ENCODE measurements at places on chromosomes 11 and 22.

GRCh38 chr11:124543554-124543953 lies at the start of gene OR8B12:
OR8B12 (minus strand) TSS chr11:124543654; CDS start chr11:124543654, 0 bp downstream.
- no peak for DNase-seq

- DNase-seq = no peak
These were observed 17.4 kb downstream of the RIBC2 start for GRCh38 chr22:45430871-45431270.

DNA sequence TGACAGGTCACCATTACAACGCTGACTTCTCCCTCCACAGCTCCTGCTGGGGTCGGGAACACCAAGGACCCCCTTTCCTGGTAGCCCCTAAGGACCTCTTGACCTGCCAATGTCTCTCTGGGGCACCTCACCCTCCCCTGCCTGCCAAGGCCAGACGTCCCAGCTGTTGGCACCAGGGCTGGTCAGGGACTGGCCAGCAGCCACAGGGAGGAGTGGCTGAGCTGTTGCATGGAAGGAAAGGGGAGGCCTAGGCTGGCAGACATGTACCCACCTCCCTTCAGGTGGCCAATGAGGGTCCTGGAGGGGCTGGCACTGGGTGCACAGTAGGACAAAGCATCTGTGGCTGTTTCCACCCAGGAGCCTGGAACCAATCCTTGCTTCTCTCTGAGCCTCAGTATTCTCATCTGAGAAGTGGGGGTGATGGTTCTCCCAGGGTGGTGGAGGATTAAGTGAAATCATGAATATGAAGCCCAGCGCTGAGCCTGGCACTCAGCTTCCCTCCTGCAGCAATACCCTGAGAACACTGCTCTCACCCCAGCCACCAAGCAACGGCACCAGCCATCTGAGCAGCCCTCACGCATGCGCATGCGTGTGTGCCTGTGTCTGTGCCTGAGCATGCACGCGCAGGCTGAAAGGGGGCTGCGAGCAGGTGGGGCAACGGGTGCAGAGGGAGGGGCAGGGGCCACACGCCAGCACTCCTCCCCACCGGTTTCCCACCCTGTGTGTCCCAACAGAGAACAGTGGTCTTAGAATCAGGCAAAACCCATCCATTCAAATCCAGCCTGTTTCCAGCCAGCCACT lies 5.9 kb downstream of the KCNJ4 start:
- no peak for DNase-seq

DNA sequence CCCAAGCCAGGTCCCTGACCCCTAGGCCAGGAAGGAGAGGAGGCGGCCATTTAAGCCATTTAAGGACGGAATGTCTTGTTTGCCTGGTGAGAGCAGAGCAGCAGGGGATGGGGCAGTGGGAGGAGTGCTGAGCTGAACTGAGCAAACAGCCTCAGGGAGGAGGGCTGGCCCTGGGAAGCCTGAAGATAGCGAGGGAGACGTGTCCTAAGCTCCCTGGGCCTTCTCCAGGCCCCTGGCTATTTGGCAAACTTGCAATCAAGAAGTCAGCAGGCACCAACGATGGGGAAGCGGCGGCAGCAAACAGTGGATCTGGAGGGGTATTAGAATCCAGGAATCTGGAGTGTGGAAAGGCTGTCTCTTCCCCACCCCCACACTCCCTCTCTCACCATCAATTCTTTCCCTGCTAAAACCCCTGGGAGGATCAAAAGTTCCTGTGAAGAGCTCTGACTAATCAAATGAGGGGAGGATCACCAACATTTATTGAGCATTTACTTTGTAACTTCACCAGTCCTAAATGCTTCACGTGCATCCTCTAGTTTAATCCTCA lies 8.8 kb downstream of the BCL9L start:
- DNase-seq = no peak

- DNase-seq = no peak
These were observed 1.0 kb downstream of the LMO1 start for GRCh38 chr11:8262552-8263108.

DNA sequence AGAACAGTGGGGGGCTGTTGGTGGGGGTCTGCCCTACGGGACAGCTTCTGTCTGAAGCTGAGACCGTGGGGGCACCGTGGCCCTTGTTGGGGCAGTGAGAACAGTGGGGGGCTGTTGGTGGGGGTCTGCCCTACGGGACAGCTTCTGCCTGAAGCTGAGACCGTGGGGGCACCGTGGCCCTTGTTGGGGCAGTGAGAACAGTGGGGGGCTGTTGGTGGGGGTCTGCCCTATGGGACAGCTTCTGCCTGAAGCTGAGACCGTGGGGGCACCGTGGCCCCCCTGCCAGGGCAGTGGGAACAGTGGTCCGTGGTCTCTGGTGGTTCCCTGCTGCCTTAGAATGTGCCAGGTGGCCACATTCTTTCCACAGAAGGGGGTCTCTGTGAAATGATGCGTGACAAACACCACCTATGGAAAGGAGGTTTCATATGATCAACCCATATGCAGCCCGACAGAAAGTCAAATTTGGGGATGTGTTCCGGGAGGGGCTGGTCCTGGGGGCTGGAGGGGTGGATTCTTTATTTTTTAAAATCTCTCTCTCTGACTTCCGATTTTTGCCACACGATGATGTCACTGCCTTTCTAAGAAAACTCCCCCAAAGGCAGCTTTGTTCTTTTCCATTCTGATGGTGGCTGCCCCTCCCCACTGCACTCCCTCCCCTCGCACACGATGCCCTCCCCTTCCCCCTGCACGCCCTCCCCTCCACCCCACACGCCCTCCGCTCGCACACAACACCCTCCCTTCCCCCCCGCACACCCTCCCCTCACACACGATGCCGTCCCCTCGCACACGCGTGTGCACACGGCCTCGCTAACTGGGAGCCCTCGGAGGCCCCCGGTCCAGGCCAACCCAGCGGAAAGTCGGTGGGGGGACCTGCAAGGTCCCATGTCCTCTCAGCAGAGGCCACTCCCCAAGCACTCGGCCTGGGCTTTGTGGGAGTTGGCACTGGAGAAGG lies 1186.5 kb downstream of the BRD1 start:
- no peak for DNase-seq

DNA sequence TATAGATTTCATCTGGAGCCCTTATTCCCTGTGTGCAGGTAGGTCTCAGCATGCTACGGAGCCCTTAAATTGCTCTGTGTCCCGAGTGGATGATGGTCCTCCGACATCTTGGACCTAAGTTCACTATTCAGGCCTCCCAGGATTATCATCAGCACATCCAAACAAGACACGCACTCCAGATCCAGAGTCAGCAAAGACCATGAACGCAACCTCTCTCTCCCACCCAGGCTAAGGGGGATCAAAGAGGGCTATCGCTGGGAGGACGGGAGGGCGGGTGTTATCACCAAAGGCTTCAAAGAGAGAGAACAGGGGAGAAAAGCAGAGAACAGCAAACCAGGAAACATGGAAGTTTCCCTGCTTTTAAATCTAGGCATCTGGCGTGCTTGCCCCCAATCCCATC lies 659.4 kb downstream of the TBC1D22A start:
- no peak for DNase-seq

DNA sequence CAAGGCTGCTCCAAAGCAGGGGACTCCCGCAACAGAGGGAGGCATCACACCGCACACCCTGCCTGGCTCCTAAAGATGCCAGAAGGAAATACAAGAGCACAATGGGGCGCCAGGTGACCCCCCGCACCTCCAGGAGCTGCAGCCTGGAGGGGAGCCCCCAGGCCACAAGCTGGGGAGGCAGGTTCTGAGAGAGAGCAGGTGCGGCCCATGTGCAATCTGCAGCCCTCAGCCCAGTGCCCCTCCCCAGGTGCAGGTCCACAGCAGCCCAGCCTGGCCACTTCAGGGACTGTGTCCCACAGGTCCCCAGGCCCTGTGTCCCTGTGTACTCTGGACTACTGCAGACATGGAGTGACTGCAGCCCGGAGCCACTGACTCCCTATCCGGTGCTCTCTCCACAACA lies 13.1 kb downstream of the WNT7B start:
- no peak for DNase-seq

DNA sequence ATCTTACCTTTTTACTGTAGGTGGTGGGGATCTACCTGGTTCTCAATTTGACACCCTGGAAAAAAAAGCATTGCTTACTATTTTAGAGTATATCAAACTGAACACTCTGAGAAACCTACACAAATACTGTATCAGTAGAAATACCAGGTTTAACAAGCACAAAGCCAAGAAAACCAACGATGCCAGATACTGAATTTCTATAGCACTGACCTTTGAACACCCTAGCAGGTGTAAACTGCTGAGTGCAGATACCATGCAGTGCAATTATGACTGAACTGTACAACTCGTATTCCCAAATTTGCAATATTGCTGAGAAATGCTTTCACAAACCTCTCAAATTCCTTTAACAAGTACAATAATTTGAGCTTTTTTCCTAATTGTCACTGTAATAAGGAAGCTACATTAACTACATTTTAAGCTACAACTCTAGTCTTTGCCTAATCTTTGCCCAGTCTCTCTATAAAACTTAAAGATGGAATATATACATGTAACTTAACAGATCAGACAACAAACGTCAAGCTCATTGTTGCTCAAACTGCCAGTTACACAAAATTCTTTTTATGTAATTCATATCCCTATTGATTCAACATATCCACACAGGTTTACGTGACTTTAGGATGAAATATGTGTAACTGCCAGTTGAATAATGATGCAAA lies 8.9 kb downstream of the TAF1D start:
- no peak for DNase-seq

GRCh38 chr11:19698493-19699292 lies 13.9 kb upstream of the NAV2 start:
- no peak for DNase-seq

DNA sequence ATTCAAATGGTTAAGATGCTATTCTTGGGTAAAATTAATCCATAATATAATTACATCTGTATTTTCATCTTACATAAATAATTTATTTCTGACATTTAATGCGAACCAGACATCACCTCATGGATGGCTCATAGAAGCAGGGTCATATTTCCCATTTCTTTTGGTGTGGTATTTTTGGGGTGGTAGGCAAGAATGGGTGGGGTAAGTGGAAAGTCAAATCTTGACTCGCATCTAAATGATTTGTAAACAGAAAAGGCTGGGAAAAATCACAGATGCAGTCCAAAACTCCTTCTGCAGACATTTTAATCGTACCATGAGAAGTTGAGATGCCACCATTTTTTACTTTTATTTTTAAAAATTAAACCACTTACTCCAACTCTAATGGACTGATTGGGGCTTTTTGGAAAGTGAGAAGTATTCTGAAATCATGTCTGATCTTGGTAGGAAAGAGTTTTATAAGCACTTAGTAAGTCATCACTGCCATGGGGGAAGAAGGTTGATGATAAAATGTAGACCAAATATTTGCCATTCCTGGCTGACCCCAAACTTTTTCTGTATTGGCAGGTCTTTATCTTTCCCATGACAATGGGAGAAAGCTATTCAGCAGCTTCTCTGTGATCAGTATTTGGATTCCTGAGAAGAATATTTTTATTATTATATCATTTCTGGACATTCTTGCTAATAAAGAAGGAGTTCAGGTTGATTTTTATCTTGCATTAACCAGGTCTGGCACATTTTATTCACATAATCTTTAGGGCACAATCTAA lies 47.2 kb upstream of the BLID start:
- no peak for DNase-seq

DNA sequence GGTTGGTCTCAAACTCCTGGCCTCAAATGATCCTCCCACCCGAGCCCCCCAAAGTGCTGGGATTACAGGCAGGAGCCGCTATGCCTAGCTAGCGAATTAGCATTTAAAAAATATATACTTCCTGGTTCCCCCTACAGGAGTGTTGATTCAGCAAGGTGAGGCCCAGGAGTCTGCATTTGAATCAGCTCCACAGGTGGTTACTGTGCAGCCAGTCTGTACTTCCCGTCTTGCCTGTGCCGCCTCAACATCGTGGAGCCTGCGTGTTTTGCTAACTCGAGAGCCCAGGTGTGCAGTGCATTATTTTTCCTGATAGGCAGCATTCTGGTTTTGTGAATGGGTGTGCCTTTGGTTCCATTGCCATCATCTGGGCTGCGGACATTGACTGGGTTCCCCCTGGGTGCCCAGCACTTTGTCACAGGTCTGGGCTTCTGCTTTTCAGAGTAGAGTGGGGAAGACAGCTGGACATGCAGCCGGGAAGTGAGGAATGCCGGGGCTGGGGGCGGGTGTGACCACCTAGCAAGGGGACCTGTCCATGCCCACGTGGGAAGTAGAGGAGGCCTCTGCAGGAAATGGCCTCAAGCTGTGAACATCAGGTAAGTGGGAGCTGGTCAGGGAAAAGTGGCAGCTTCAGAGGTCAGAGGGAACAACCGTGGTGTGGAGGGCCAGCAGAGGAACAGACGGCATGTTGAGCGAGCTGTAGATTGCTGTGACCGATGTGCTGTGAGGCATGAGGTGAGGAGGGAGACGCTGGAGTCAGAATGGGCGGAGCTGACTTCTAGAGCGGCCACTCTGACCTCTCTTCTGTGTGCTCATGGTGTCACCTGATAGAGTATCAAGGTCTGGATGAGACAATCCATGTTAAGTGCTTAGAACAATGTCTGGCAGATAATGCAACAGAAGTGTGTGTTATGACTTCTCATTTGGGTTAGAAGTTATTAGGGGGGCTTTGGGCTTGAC lies 42.2 kb downstream of the PPFIA1 start:
- DNase-seq = no peak

GRCh38 chr11:108589136-108589535 lies 4.4 kb downstream of the EXPH5 start:
- no peak for DNase-seq

- DNase-seq = no peak
These were observed 32.7 kb upstream of the CCDC34 start for GRCh38 chr11:27395556-27396258.

GRCh38 chr11:120801801-120802689 lies 221.9 kb upstream of the TBCEL start:
- DNase-seq = no peak

DNA sequence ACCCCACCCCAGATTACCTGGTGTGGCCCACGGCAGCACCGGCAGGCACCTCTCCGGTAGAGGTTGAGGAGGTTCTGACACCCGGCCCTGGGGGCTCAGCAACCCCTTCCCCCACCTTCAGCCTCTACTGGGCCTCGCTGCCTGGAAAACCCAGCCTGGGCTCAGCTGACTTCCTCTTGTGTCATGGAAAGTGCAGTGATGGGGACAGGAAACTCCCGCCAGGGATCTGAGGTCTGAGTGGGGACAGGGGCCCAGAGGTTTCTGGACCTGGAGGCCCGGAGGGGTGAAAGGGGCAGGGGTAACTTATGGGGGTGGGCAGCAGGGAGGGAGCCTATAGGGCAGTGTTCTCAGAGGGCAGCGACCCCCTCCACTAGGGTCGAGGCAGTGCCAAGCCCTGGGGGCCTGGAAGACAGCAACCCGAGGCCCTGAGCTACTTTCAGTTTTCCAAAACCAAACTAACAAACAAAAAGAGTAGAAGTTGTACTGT lies 10.0 kb upstream of the CD5 start:
- peak; percentile 39 for DNase-seq

- DNase-seq = no peak
These were observed 379.7 kb downstream of the NTM start for GRCh38 chr11:131750152-131750551.
